ENCODE measurements at places on chromosomes 3 and 15.
A peak's percentile ranks its signal among the peaks of the same experiment; 100 is the strongest.

GRCh38 chr15:37891766-37892368, 42.6 kb upstream of the TMCO5A start:
- H3K27ac ChIP-seq: no peak overlapping the region
- no peaks in the 10 kb centered on the region for H3K36me3 ChIP-seq
- no peak overlapping the region for H3K4me3 ChIP-seq

DNA sequence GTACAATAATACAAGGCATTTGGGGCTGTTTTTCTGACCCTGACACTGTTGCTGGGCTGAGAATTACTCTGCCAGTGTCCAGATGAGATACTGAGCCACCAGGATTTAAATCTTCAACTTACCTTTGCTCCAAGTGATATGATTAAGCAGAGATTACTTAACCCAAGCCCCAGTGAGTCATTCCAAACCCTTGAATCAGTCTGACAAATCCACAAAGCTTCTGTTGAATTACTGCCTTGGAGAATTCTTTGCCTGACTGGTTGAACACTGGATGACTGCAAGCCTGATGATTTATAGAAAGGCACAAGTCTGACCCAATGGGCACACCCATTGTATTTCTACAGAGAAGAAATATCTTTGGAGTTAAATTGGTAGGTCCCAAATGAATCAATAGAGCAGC, 88.2 kb upstream of the TSC22D2 start:
- no peak overlapping the region for H3K27ac ChIP-seq
- peaks cover 6% of the 10 kb centered on the region for H3K4me1 ChIP-seq
- no peaks in the 10 kb centered on the region for H3K27me3 ChIP-seq
- no peak for DNase-seq
- no peaks in the 10 kb centered on the region for H3K36me3 ChIP-seq

GRCh38 chr3:182912474-182912873, 67.9 kb downstream of the DCUN1D1 start:
- H3K27me3 ChIP-seq: no peaks in the 10 kb centered on the region
- peaks cover 10% of the 10 kb centered on the region for H3K36me3 ChIP-seq
- H3K4me1 ChIP-seq: no peaks in the 10 kb centered on the region
- no peak for DNase-seq
- H3K4me3 ChIP-seq: no peak overlapping the region

- no peaks in the 10 kb centered on the region for H3K27me3 ChIP-seq
- H3K36me3 ChIP-seq: no peaks in the 10 kb centered on the region
- no peaks in the 10 kb centered on the region for H3K4me1 ChIP-seq
- no peak for DNase-seq
- H3K27ac ChIP-seq: no peak overlapping the region
Observed at GRCh38 chr15:25903024-25903581, 40.0 kb upstream of the ATP10A start.

- no peak for DNase-seq
- H3K4me1 ChIP-seq: no peaks in the 10 kb centered on the region
- H3K36me3 ChIP-seq: no peaks in the 10 kb centered on the region
- H3K27ac ChIP-seq: no peak overlapping the region
- no peaks in the 10 kb centered on the region for H3K27me3 ChIP-seq
- H3K4me3 ChIP-seq: no peak overlapping the region
Observed at GRCh38 chr15:27906802-27907201, 192.3 kb downstream of the OCA2 start.

DNA sequence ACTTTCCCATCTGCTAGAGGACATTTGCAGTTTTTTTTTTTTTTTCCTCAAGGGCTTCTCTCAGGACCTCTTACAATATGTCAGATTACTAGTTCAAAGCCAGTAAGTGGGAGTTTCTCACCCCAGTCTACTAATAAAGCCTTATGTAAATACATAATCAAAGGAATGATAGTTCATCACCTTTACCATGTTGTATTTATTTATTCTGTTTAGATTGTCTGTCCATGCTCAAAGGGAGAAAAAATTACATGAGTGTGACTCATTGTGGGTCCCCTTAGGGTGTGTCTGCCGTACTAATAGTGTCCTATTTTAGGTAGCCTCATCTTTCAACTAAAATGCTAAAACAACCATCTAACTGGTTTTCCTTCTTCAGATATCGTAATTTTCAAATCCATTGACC, 917.6 kb downstream of the EPHA3 start:
- H3K27me3 ChIP-seq: no peaks in the 10 kb centered on the region
- H3K27ac ChIP-seq: no peak overlapping the region
- DNase-seq: no peak
- no peak overlapping the region for H3K4me3 ChIP-seq

DNA sequence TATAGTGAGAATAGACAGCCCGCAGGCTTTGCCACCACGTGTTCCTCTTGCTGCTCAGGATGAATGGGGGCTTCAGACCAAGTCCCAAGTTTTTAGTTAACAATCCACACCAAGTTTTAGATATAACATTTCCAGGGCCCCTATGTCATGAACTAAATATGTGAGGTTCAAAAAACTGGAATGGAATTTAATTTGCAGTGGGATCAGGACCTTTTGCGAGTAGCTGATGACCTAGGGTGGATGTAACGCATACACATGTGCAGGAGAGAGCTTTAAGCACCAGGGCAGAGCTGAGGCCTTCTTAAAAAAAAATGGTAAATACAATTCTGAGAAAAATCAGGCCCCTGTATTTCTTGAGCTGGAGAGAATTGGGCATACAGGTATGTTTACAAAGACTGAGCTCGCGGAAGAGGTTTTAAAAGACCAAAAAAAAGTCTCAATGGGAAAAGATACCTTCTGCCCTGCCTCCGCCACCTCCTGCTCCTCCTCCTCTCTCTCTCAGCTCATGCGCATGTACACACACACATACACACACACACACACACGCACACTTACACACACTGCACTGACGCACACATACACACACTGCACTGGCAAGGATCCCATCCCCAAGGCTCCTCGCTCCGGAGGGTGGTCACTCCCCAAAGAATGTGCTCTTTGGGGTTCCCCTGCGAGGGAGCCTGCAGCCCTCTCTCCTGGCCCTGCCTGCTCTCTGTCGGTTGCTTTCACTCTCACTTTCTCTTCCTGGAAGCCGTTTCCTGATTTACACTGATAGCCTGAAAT, 48.2 kb upstream of the IGF1R start:
- H3K36me3 ChIP-seq: no peaks in the 10 kb centered on the region
- H3K27me3 ChIP-seq: no peaks in the 10 kb centered on the region
- no peak for DNase-seq
- H3K27ac ChIP-seq: no peak overlapping the region

- H3K27ac ChIP-seq: no peak overlapping the region
- no peaks in the 10 kb centered on the region for H3K27me3 ChIP-seq
- no peak for DNase-seq
- H3K36me3 ChIP-seq: no peaks in the 10 kb centered on the region
Observed at GRCh38 chr3:32975891-32976595, 24.6 kb downstream of the CCR4 start.

- no peaks in the 10 kb centered on the region for H3K36me3 ChIP-seq
- H3K27ac ChIP-seq: no peak overlapping the region
- H3K27me3 ChIP-seq: no peaks in the 10 kb centered on the region
- DNase-seq: no peak
Observed at GRCh38 chr15:69128667-69129311, 31.6 kb upstream of the GLCE start.

DNA sequence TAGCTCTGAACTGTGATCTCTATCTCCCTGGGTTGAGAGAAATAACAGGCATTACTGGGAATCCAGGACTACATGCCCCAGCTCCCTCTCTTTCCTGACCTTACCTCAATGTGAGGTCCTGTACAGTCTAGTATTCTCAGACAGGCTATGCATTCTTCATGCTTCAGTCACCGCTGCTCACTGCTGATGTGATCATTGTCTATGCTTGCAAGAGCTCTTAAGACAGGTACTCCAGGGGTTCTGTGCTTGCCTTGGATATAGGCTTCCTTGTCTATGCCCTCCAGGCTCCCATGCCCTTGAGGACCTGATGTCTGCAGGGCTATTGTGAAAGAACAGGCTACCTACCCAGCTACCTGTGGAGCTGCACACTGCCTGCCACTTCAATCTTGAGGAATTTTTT, 183.6 kb downstream of the MBNL1 start:
- H3K4me3 ChIP-seq: no peak overlapping the region
- H3K36me3 ChIP-seq: peaks cover 18% of the 10 kb centered on the region
- no peaks in the 10 kb centered on the region for H3K27me3 ChIP-seq

- H3K36me3 ChIP-seq: peaks cover 8% of the 10 kb centered on the region
- no peak for DNase-seq
- no peaks in the 10 kb centered on the region for H3K27me3 ChIP-seq
- no peak overlapping the region for H3K4me3 ChIP-seq
- no peak overlapping the region for H3K27ac ChIP-seq
Observed at GRCh38 chr15:99212406-99212805, 37.0 kb downstream of the TTC23 start.

GRCh38 chr3:144487011-144487410, 515.4 kb downstream of the DIPK2A start:
- DNase-seq: no peak
- H3K36me3 ChIP-seq: no peaks in the 10 kb centered on the region
- H3K27ac ChIP-seq: no peak overlapping the region
- no peaks in the 10 kb centered on the region for H3K4me1 ChIP-seq
- no peak overlapping the region for H3K4me3 ChIP-seq
- H3K27me3 ChIP-seq: no peaks in the 10 kb centered on the region

GRCh38 chr3:144744473-144744872, 772.9 kb downstream of the DIPK2A start:
- no peak overlapping the region for H3K27ac ChIP-seq
- H3K36me3 ChIP-seq: no peaks in the 10 kb centered on the region
- no peak overlapping the region for H3K4me3 ChIP-seq
- no peak for DNase-seq
- H3K4me1 ChIP-seq: no peaks in the 10 kb centered on the region
- H3K27me3 ChIP-seq: no peaks in the 10 kb centered on the region

GRCh38 chr3:5754602-5755001, 567.1 kb downstream of the EDEM1 start:
- H3K4me1 ChIP-seq: no peaks in the 10 kb centered on the region
- no peaks in the 10 kb centered on the region for H3K36me3 ChIP-seq
- H3K4me3 ChIP-seq: no peak overlapping the region
- no peak overlapping the region for H3K27ac ChIP-seq
- DNase-seq: no peak

DNA sequence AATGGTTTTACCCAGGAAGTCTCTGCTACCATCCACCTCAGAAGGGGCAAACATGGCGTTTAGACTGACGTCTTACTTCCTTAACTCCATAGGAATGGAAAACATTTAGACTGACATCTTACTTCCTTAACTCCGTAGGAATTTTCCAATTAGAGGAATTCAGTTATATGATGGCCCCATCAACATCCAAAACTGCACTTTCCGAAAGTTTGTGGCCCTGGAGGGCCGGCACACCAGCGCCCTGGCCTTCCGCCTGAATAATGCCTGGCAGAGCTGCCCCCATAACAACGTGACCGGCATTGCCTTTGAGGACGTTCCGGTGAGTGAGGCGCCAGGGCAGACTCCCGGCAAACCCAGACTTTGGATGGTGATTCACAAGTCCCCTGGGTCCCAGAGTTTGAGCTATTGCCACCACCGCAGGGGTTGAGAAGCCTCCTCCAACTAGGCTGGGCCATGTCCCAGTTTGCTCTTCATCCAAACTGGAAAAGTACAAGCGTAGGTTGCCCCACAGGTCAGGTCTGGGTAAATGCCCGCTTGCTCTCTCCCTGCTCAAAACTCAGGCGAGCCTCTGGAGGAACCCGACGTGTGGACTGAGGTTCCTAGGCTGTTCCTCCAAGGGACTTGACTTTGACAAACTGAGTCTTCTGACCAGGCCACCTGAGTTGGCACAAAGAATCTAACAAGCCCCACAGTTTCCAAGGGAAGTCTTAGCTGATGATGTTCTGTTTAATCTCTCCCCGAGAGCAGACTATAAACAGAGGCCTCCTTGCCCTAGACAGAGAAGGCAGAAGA, 57.7 kb downstream of the MESD start:
- H3K27ac ChIP-seq: peak overlapping the region; percentile 46
- H3K27me3 ChIP-seq: no peaks in the 10 kb centered on the region
- no peak for DNase-seq

GRCh38 chr3:80526153-80526552, 758.4 kb upstream of the ROBO1 start:
- H3K4me3 ChIP-seq: no peak overlapping the region
- H3K4me1 ChIP-seq: no peaks in the 10 kb centered on the region
- H3K27ac ChIP-seq: no peak overlapping the region
- no peaks in the 10 kb centered on the region for H3K27me3 ChIP-seq
- DNase-seq: no peak

DNA sequence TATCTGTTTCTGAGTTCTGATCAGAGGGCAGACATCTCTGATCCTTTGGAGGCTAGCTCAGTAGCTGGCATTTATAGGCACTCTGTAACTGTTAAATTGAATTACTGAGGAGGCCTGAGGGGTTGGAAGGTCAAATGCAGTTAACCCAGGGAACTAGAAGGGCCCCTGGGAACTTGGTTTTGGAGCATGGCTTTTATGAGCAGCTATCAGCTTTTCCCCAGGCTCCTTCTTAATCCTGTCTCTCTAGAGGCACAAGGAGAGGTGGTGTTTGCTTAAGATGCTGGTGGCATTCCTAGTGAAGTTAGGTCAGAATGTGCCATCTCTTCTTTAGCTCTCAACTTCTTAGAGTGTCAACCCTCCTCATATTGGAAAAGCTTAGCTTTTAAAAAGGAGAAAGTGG, 128.9 kb downstream of the LPP start:
- H3K27me3 ChIP-seq: no peaks in the 10 kb centered on the region
- H3K27ac ChIP-seq: peak overlapping the region; percentile 4
- H3K4me3 ChIP-seq: no peak overlapping the region
- peaks cover 2% of the 10 kb centered on the region for H3K36me3 ChIP-seq
- no peak for DNase-seq

- no peaks in the 10 kb centered on the region for H3K27me3 ChIP-seq
- H3K27ac ChIP-seq: no peak overlapping the region
- H3K36me3 ChIP-seq: no peaks in the 10 kb centered on the region
- no peak overlapping the region for H3K4me3 ChIP-seq
- DNase-seq: no peak
- H3K4me1 ChIP-seq: no peaks in the 10 kb centered on the region
Observed at GRCh38 chr3:113573728-113574127, 41.4 kb downstream of the SIDT1 start.

GRCh38 chr3:3745693-3746092, 53.5 kb upstream of the LRRN1 start:
- H3K27ac ChIP-seq: no peak overlapping the region
- H3K27me3 ChIP-seq: no peaks in the 10 kb centered on the region
- no peak overlapping the region for H3K4me3 ChIP-seq
- H3K36me3 ChIP-seq: no peaks in the 10 kb centered on the region
- DNase-seq: no peak

DNA sequence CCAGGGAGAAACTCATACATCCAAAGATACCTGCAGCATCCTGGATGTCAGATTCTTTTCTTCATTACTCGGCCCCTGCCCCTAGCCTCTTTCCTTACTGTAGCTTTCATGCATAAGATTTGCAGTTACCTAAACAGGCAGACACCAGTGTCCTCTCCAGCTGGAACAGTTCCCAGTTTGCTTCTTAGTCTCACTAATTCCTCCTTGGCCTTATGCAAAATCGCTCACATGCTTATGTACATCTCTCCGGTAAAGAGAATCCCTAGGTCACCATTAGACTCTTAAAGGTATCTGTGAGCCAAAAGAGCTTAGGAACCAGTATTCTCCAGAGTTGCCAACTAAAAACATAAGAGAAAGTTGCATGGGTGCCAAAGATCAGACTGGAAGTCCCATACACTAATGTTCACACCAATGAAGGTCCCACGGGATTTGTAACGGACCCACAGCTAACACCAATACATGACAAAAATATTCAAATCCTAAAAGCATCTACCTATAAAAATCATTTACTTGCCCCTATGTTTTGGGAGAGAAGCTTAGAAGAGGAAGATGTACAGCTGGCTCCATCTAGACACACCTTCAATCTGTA, 66.6 kb downstream of the CBLB start:
- no peaks in the 10 kb centered on the region for H3K36me3 ChIP-seq
- H3K27me3 ChIP-seq: no peaks in the 10 kb centered on the region
- DNase-seq: no peak
- H3K4me1 ChIP-seq: peaks cover 37% of the 10 kb centered on the region

GRCh38 chr3:94612631-94613030, 549.8 kb downstream of the NSUN3 start:
- no peaks in the 10 kb centered on the region for H3K36me3 ChIP-seq
- H3K27me3 ChIP-seq: no peaks in the 10 kb centered on the region
- DNase-seq: no peak
- H3K4me1 ChIP-seq: no peaks in the 10 kb centered on the region
